ENCODE measurements at places on chromosomes 6 and 20. TPM values are rescaled to one million over a fixed set of nuclear protein-coding genes. Genes with fewer than 3 reads are reported as not detected.
A peak's percentile ranks its signal among the peaks of the same experiment; 100 is the strongest.

The NMBR gene
- not detected for total RNA-seq

The ARMC2 gene
- 8.1 TPM for total RNA-seq

The LINC00237 gene
- not detected for total RNA-seq

The ZSCAN9 gene
- 23.1 TPM for total RNA-seq

DNA sequence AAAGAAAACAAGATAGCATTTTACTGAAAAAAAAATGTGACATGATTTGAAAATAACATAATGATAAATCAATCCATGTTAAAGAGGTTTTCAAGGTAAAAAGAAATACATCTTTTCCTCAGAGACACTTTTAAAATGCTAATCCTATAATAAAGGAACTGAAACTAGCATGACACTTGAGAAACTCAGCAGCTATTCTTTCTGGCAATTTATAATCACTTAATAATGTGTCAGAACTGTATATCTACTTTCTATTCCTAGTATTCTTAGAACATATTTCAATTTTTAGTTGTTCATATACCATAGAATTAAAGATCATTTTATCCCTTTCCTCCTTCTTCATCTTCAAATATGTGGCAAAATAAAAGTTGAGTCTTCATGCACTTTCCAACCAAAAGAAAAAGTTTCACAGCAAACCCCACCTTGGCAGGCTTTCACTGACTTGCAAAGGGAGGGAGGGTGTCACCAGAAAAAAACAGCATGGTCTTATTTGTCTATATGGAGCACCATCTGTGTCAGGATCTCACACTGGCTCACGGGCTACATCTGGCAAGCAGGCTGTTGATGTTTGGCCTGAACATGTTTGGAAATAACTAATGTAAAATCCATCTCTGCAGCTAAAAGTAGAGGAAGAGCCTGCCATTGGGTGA is 48.5 kb downstream of the FHL5 start:
- H3K4me1 ChIP-seq, result no peaks in the 10 kb centered on the region
- no peak for DNase-seq
- H3K27me3 ChIP-seq, result no peaks in the 10 kb centered on the region
- H3K4me3 ChIP-seq, result no peak overlapping the region
- H3K27ac ChIP-seq, result no peak overlapping the region

- peaks cover 10% of the 10 kb centered on the region for H3K4me1 ChIP-seq
- H3K27me3 ChIP-seq, result no peaks in the 10 kb centered on the region
- DNase-seq, result no peak
Observed at GRCh38 chr6:119333707-119334295, 15.8 kb downstream of the MAN1A1 start.

DNA sequence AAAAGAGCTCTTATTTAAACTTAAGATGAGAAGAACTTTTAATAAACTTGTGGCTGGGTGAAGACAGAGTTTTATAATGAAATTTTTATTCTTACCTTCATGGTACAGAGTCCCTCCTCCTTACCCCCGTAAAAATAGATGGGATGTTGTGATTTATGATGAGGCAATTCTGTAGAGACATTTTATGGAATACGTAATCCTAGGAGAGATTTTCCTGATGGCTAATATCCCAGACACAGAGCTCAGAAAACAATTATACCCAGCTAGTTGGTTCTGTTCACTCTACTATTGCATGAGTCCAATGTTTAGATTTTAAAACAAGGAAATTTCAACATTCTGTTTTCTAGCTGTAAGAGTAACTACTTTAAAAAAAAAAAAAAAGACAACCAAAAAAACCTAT is 43.4 kb downstream of the MTHFD1L start:
- DNase-seq, result no peak
- H3K27ac ChIP-seq, result no peak overlapping the region
- H3K27me3 ChIP-seq, result no peaks in the 10 kb centered on the region

DNA sequence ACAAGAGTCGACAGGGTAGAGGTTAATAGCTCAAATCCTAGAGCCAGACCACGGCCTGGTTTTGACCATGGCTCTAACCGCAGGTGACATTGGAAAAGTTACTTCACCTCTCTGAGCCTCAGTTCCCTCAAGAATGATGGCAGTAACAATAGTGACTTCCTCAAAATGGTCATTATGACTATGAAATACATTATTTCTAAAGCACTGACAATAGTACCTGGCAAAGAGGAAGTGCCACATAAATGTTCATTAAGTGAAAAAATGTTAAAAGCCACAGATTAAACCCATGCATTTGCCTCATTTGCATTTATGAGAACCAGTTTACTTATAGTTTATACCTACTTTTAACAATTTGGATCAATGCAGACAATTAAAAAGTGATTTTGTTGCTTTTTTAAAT is 12.3 kb downstream of the BTBD3 start:
- no peaks in the 10 kb centered on the region for H3K27me3 ChIP-seq
- H3K4me1 ChIP-seq, result peaks cover 3% of the 10 kb centered on the region
- H3K36me3 ChIP-seq, result peaks cover 27% of the 10 kb centered on the region
- no peak overlapping the region for H3K4me3 ChIP-seq
- H3K27ac ChIP-seq, result no peak overlapping the region

- peaks cover 7% of the 10 kb centered on the region for H3K4me1 ChIP-seq
- no peak for DNase-seq
- H3K27ac ChIP-seq, result no peak overlapping the region
- peak overlapping the region; percentile 93 for H3K4me3 ChIP-seq
- peaks cover 26% of the 10 kb centered on the region for H3K27me3 ChIP-seq
Observed at GRCh38 chr6:53796451-53796780, 1.6 kb downstream of the LRRC1 start.

- no peaks in the 10 kb centered on the region for H3K27me3 ChIP-seq
Observed at GRCh38 chr20:61804752-61805295, 260.9 kb downstream of the TAF4 start.

DNA sequence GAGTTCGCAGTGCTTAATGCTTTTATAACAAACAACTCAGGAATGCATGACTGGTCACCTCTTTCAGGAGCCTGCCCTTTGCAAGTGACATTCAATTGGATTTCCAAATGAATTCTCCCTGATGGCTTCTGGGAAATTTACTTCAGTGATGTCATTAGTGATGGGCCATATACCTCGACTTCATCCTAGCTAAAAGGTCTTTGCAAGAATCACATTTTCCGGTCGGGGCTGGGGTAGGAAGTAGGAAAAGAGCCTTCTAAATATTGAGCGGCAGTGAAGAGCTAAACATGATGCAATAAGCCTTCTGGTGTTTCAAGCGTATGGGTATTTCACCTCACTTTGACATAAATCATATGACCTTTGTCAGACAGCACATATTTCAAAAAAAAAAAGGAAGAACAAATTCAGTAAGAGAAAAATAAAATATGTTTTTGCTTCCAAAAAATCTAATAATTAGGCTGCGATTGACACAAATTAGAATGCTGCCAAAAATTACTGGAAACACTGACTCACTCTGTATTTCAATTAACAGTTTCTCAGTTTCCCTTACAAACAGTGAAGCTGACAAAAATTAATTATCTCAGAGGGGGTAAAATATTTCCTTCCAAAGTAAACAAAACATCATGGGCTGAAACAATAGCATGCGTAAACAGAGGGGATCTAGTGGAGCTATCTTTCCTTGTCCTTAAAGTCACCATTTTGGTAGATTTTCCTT is 39.8 kb downstream of the ADTRP start:
- peaks cover 14% of the 10 kb centered on the region for H3K27me3 ChIP-seq
- no peak for DNase-seq
- H3K4me3 ChIP-seq, result no peak overlapping the region
- H3K27ac ChIP-seq, result no peak overlapping the region
- peaks cover 2% of the 10 kb centered on the region for H3K4me1 ChIP-seq
- H3K36me3 ChIP-seq, result no peaks in the 10 kb centered on the region

DNA sequence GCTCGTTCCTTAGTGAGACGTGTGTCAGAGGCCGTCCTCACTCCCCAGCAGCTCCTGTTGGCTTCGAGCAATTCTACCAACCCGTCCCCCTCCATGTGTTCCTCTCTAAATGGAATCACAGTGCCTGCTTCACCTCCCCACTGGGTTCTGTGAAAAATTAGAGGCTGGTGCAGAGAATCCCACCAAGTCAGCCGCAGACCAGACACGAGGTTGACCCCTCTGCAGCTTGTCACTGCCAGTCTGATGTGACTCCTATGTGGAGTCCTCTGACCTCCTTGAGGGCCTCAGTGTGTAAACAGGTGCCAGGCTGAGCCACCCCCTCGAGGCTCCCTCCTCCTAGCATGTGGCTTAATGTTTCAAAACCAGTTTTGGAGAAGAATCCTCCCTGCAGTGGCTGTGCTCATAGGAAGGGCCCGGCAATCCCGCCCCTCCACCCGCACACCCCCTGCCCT is 12.6 kb upstream of the IRF4 start:
- H3K27ac ChIP-seq, result no peak overlapping the region
- no peaks in the 10 kb centered on the region for H3K27me3 ChIP-seq
- no peak for DNase-seq
- no peaks in the 10 kb centered on the region for H3K4me1 ChIP-seq
- H3K36me3 ChIP-seq, result no peaks in the 10 kb centered on the region
- no peak overlapping the region for H3K4me3 ChIP-seq

DNA sequence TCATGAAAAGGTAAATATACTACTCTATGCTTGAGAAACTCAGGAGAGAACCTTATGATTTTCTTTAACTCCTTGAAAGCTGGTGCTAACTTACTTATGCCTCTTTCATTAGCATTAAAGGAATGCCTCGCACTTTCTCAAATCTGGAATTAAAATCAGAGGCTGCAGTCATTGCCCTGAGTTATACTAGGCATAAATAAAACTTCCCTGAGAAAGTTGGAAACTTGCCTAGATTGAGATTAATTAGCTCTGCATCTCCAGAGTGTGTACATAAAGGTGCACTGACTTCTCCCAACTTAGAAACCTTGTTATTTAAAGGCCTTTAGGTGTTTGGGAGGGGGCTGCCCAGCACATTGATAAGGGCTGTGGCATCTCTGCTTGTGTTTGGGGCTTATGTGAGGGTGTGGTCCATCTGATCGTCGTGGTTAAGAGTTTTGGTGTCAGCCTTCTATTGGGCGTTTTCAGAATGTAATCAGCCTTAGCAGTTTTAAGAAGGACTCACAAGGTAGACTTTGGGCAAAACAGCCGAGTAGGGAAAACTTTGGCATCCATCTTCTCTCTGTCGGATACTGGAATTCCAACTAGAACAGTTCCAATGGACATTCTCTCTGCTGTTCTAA is 32.1 kb upstream of the CCN6 start:
- H3K4me3 ChIP-seq, result no peak overlapping the region
- DNase-seq, result no peak
- H3K36me3 ChIP-seq, result no peaks in the 10 kb centered on the region
- no peaks in the 10 kb centered on the region for H3K4me1 ChIP-seq
- H3K27ac ChIP-seq, result no peak overlapping the region

DNA sequence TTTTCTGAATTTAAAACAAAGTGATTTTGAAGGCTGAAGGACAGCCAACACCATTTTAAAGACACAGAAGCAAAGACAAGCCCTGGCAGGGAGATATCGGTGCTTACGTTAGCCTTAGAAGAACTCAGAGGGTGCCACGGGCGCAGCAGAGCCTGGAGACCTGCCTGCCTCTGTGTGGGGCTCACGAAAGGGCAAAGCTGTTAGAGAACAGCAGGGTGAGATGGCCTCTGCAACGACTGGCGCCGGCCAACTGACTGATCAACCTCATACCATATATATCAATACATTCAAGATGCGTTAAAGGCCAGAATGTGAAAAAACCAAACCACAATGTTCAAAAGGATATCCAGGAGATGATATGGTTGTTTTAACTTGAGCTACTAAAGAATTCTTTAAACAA is 151.0 kb upstream of the RPS6KA2 start:
- no peaks in the 10 kb centered on the region for H3K27me3 ChIP-seq
- no peaks in the 10 kb centered on the region for H3K4me1 ChIP-seq
- H3K27ac ChIP-seq, result no peak overlapping the region
- no peak overlapping the region for H3K4me3 ChIP-seq
- H3K36me3 ChIP-seq, result no peaks in the 10 kb centered on the region

GRCh38 chr20:36082315-36082915 is 72.1 kb upstream of the EPB41L1 start:
- DNase-seq, result no peak
- H3K4me1 ChIP-seq, result peaks cover 3% of the 10 kb centered on the region
- H3K27ac ChIP-seq, result no peak overlapping the region
- H3K36me3 ChIP-seq, result no peaks in the 10 kb centered on the region
- H3K4me3 ChIP-seq, result no peak overlapping the region

DNA sequence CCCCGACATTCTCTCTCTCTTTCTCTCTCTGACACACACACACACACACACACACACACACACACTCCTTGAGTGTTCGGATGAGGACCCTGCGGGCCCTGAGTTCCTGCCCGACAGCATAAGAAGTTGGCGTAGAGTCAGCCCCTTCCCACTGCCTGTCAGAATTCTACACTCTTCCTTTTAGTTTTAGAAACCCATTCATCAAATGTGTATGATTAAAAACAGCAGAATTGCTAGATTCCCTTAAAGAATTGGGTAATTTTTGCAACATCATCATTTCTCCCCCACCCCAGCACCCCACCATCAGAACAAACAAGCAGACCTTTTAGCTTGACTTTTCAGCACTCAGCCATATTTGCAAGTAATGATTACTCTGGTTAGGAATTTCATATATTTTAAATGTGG is 322.8 kb downstream of the FARS2 start:
- no peak for DNase-seq
- no peak overlapping the region for H3K27ac ChIP-seq
- no peaks in the 10 kb centered on the region for H3K36me3 ChIP-seq
- no peaks in the 10 kb centered on the region for H3K27me3 ChIP-seq

- H3K27ac ChIP-seq, result no peak overlapping the region
- DNase-seq, result peak; percentile 74
- no peaks in the 10 kb centered on the region for H3K4me1 ChIP-seq
- H3K36me3 ChIP-seq, result no peaks in the 10 kb centered on the region
Observed at GRCh38 chr6:147507162-147508041, 1.1 kb upstream of the SAMD5 start.

DNA sequence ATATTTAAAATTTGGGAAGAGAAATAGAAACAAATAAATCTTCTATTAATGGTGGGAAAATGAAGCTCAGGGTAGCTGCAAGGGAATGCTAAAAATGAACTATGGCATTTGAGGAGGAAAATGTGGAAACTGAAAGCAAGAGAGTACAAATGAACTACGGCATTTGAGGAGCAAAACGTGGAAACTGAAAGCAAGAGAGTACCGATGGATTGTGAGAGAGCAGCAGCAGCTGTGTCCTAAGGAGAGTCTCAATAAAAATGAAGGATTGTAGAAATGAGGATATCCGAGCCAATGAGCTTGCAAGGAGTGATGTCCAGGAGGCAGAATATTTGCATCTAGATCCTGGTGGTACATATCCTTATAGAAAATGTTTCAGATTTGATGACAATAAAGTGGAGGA is 547.1 kb upstream of the ZNF337 start:
- no peak overlapping the region for H3K4me3 ChIP-seq
- no peaks in the 10 kb centered on the region for H3K27me3 ChIP-seq
- H3K36me3 ChIP-seq, result no peaks in the 10 kb centered on the region

Data from endodermal cell (in vitro differentiated cells).